ENCODE measurements at places on chromosomes 16 and 17.
A peak's percentile ranks its signal among the peaks of the same experiment; 100 is the strongest.

DNA sequence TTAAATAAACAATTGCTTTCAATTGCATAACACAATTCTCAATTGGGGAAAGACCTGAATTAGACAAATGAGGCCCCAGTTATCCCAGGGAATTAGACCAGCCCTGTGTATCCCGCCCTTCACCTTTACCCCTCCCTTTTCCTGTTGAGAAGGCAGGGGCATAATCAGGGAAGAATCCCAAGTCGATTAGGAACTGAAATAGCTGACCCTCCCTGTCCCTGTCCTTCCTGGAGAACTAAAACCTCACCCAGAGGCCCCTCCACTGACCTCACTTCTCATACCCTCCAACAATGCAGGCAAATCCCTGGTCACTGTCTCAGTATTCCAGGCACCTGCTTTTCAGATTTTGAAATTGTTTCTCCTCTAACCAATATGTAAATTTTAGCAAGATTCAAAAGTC is 165.4 kb upstream of the CDH11 start:
- DNase-seq = no peak

DNA sequence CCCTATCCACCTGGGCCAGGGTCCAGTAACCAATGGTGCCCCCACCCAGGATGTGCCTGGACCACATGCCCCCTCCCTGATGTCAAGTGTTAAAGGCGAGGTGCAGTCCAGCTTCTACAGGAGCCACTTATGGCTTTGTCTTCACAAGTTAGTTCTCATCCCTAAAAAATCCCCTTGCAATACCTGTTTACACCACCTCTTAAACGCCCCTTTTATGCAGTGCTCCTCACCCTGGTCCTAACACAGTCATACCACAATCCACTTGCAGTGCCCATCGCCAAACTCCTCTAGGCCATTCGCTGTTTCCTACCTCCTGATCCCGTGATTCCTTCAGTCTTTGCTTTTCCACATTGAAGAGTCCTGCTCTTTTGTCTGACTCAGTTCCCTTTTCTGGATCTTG is 7.1 kb downstream of the GLYR1 start:
- DNase-seq = no peak

DNA sequence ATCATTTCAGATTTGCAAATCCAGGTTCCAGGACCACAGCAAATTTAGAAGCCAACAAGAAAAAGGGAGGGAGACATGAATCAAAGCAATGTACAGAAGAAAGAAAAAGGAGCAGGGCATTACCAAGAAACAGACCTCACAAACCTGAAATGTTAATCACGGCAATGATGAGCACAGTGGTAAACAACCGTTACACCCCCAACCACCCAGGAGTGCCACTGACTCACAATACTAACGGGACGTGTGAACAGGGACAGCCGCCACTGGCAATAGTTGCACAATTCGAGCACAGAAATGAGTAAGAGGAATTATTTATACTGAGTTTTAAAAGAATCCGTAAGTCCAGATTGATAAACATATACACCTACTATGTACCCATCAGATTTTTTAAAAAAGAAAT is 13.8 kb downstream of the USP22 start:
- no peak for DNase-seq

DNA sequence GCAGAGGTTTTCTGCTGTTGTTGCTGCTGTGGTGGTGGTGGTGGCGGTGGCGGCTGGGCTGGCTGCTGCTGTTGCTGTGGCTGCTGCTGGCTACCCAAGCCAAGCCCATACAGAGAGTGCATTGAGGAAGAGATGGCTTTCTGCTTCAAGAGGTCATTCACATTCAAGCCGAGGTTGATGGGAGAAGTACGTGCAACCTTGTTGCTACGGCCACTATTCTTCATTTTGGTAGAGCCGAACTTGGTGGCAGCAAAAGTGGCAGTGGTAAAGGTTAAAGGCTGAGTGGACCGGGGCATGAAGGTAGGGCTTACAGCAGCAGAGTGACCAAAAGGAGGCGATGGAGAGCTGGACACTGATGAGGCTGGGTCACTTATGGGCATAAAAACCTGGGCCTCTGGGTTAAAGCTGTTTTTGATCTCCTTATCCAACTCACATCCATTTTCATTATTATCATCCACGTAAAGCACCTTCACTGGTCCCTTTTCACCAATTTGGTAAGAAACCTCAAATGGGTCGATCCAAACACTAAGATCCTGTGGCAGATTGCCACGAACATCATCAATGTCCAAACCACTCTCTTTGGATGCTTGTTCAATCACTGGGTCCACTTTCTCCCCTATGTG is 2.8 kb downstream of the TOB1 start:
- no peak for DNase-seq

DNA sequence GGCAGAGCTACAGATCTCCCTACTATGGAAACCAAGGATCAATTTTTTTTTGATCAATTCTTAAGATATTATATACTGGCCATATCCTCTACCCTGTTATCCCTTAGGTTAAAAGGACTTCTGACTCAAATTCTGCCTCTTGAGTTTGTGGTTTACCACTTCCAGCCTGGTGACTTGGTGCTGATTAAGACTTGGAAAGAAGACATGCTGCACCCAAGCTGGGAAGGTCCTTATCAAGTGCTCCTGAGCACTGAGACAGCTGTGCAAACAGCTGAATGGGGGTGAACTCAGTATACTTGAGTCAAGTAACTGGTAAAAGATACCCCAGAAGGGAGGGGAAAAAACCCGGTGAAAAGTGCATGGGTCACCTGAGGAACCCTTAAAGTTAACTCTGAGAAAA is 20.5 kb upstream of the SPACA3 start:
- DNase-seq = no peak

GRCh38 chr17:75313941-75314551 is 24.8 kb upstream of the SLC25A19 start:
- no peak for DNase-seq

DNA sequence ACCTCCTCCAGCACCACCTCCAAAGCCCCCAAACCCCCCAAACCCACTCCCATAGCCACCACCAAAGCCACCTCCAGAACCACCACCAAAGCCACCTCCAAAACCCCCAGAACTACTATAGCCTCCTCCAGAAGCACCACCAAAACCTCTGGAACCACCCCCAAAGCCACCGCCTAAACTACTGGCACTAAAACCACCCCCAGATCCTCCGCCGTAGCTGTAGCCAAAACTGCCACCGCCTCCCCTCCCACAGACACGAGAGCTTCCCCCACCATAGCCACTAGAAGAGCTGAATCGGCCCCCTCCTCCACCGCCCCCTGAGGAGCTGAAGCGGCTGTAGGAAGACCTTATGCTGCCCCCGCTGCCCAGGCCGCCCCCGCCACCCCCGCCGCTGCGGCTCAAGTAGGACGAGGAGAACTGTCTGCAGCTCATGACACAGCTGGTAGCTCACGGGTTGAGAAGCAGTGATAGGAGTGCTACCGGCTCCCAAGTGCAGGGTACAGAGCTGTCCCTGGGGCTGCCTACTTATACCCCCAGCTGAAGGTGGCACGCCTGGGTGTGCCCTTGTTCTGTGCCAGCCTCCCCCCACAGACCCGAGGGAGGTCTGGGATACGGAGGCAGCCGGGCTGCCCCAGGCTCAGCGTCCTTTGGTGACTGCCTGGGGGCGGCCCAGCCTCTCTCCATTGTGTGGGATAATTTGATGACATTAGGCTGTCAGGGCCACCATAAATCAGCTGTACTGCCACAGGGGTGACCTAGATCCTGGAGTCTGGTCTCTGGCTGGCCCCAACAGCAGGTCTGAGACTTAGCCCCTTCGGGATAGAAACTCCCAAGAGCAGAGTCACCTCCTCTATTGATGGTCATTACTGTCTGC is at the start of gene KRT9:
Gene KRT9, minus strand, starts transcription at position 499 of the 874 bp plus-strand sequence. Its CDS starts 67 bp downstream, at position 432.
- DNase-seq = peak; percentile 65

DNA sequence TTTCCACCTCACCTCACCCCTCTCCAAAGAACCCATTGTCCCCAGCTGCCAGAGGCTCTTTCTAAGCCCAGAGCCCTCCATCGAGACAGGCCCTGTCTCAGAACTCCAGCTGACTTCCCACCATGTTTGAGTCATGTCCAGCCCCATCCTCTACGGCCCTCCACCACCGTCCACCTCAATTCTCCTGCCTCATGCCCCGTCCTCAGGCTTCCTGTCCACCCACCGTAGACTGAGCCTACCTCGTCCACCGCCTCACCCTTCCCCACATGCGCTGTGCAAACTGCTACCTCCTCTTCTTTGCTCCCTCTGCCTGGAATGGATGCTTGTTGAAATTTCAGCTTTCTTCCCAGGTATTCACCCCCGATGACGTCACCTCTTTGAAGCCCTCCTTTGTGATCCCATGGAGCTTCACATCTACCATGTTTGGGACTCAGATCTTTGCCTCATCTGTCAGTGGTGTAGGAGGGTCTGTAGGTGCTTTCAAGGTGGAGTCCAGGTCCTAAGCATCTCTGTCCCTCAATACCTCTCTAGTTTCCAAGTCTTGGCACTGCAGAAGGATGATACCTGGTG is 149.0 kb downstream of the MRM1 start:
- no peak for DNase-seq

DNA sequence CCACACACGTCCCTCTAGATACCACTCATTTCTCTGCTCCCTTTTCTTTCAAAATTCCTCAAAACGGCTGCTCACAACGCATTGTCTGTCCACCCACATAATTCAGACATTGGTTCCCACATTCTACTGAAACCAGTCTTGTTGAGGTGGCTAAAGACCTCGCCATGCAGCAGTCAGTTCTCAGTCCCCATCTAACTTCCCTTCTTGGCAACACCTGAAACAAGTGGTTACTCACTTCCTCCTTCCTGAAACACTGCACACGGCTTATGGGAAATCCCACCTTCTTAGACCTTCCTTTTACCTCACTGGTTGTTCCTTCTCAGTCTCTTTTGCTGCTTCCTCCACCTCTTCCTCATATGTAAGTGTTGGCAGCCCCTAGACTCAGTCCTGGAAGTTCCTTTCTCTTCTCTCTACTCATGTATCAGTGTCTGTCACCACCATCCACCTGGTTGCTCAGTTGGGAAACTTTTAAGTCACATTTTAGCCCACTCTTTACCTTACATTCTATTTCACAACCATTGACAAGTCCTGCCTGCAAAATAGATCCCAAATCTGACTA is 277.1 kb downstream of the CEP112 start:
- DNase-seq = no peak

DNA sequence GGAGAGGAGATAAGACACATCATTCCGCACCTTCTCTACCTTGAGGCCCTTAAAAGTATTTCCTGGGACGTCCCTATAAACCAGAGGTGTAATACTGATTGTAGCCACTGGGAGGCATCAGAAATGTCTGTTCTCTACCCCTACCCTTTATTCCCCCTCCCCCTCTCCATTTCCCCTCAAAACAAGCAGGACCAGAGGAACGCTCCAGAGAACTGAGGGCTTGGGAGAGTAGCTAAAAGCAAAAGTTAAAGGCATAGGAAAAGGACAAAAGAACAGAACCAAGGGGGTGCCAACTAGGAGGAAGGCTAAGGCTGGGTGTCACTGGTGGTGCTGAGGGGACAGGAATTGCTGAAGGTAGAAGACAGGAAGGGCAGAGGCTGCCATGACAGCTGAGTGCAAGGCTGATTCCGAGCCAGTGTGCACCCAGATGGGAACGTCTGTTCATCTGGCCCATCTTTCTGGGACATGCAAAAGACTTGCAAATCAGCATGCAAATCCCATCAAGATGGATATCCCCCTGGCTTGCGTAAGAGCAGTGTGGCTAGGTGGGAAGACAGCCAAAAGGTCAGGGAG is 6.7 kb downstream of the CAMTA2 start:
- peak; percentile 75 for DNase-seq

GRCh38 chr16:87017371-87018012 is 299.7 kb downstream of the C16orf95 start:
- no peak for DNase-seq

GRCh38 chr16:22659933-22660332 is 149.2 kb downstream of the NPIPB5 start:
- no peak for DNase-seq

- DNase-seq = no peak
Measured at GRCh38 chr17:82238472-82239201, 9.8 kb downstream of the SLC16A3 start.

DNA sequence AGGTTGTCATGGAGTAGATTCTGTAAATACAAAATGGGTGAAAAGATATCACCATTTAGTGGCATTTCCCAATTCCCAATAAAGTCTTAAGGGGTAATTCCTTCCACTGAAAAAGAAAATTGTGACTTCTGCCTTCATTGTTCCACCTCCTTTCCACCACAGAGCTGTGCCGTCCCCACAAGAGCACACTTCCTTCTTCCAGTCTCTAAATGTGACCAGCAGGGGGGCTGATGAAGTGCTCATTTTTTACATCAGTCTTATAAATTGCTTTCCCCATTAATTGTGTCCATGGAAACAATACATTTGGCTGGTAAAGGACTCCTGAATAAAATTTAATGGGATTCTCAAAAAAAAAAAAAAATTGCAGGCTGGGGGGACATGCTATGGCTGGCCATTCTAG is 260.8 kb upstream of the PSMD7 start:
- DNase-seq = peak; percentile 25

DNA sequence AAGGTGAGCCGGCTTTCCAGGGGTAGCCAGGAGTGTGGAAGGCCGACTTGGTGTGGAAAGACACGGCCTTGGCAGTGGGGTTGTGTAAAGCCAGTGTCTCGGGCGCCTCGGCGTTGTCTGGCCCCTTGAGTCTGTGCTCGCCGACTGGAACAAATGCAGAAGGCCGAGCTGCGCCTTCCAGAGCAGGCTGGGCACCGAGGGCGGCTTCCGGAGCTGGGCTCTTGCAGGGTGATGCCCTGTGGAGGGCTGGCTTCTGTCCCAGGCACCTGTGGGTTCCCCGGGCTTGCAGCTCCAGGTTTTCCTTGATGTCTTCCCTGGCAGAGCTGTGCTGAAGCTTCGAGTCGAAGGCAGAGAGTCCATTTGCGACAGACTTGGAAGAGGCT is 8.0 kb downstream of the ZNF750 start:
- no peak for DNase-seq

GRCh38 chr16:51630076-51630475 is 479.0 kb upstream of the SALL1 start:
- no peak for DNase-seq

DNA sequence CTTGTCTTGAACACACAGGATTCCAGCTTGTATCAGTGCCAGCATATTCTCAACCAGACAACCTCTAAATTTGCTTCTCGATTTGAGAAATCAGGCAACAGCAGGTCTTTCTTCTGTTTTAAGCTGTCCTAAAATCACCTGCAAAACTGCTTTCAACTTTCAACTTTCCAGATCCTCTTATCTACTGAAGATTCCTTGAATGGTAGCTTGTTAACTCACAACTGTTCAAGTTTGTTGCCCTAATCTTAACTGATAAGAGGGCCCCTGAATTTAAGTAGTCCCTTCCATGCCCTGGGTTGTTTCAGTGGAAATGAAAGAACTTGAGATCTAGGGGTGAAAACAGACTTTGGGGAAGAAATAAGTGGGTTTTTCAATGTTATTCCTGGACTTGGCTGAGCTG is 57.2 kb downstream of the CHD9 start:
- no peak for DNase-seq
